NCI-H1417 (cell line): ENCODE measurements at places on chromosomes 13 and 19.
A peak's percentile ranks its signal among the peaks of the same experiment; 100 is the strongest.

DNA sequence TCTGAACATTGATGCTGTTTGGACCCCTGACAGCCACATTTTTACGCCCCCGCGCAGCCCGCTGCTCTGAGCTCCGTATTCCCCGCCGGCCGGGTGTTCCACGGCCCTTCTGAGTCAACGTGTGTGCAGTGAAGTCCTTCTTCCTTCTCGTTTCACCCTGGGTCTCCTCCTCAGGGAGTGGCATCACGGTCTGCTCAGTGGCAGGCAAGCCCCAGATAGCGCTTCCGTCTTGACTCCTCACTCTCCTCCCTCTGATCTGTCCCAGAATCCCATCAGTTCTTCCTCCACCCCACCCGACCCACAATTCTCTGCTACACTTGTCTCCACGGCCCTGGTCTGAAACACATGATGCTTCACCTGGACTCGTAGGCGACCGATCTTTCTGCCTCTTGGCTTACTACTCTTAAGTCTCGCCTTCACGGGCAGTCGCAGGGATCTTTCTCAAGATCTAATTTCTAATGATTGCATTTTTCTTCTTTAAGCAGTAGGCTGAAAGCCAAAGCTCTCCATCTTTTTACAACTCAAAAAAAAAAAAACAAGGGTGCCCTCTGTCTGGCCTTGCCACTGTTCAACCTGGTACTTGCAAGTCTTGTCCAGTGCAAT is 33.9 kb downstream of the CCNE1 start:
- peak; percentile 74 for DNase-seq

DNA sequence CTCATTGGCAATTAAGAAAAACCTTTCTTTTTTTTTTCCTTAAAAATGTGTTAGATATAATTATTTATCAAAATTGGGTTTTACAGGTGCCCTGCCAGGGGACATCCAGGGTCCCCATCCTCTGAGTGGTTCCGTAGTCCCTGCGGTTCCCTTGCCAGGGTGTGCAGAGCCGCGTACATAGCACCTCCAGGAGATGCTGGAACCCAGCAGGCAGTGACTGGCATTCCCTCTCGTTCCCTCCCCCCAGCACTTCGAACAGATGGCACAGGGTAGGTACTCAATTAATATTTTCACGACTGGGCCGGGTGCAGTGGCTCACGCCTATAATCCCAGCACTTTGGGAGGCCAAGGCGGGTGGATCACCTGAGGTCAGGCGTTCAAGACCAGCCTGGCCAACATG is 82.0 kb downstream of the COL4A1 start:
- DNase-seq: no peak

DNA sequence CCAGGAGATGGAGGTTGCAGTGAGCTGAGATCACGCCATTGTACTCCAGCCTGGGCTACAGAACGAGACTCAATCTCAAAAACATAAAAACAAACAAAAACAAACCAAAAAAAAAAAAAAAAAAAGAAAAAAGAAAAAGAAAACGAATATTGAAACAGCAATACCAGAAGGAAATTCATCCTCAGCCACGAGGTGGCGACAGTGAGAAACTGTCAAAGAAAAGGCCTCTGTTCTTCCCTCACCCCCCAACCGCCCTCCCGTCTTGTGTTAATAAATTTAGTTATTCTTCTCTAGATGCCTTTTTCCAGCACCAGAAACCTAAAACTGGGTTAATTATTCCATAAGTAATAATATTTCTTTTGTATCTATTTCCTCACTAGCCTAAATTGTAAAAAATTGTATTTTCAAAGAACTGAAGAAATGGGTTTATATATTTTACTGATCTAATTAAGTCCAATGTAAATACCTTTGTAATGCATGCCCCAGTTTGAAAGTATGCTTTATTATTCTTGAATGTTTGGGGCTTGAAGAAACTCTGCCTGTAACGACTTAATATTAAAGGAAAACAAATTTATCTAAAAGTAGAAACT is 38.6 kb downstream of the LIG4 start:
- no peak for DNase-seq

GRCh38 chr13:105545811-105546210 is 989.7 kb downstream of the EFNB2 start:
- DNase-seq: no peak

DNA sequence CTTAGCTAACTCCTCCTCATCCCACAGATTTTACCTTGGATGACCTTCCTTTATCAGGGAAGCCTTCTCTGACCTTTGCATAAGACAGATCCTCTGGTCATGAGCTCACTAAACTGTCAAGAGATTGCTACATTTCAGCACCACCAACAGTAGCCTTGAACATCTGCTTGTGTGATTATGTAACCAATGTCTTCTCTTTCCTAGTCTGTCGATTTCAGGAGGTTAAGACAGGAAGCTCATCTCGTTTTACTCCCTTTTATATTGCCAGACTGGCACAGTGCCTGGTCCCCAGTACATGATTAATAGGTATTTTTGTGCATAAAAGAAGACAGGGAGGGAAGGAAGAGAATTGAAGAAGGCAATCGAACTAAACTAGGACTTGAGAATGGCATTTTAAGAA is 1697.7 kb downstream of the EFNB2 start:
- DNase-seq: no peak

- DNase-seq: no peak
These were observed 2.5 kb downstream of the IL4I1 start for GRCh38 chr19:49894011-49894664.

DNA sequence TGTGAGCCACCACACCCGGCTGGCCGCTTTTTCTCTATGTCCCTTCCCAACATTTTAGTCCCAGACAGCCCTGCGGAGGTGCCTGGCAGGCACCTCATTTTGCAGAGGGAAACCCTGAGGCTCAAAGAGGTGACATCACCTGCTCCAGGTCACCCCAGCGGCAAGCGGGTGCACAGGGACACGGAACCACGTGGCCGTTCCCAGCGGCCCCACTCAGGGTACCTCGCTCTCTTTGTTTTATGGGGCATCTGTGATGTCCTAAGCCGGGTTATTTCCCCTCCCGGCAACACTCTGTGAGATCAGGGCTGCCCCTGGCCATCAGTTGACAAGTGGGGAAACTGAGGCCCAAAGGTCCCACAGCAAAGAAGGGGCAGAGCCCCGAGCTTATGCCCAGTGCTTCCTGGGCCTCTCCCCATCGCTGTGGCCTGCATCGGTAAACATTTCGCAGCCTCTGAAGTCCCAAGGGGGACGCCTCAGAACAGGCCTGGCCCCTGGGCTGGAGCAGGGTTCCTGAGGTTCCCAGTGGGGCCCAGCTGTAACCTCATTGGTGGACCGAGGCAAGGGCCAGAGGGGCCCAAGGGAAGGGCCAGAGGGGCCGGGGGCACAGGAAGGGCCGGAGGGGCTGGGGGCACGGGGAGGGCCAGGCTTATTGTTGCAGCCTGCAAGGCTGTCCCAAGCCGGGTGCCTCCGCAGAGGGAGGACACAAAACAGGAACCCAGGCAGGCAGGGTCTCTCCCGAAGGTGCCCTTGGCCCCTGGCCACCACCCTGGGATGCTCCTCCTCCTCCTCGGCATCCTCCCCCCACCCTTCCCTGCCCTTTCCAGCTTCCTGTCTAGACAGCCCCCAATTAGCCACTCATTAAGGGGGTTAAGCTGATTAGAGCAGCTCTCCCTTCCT is 39.0 kb downstream of the SMIM24 start:
- DNase-seq: peak; percentile 19

- no peak for DNase-seq
These were observed 14.6 kb upstream of the SERPINE3 start for GRCh38 chr13:51324714-51325420.

DNA sequence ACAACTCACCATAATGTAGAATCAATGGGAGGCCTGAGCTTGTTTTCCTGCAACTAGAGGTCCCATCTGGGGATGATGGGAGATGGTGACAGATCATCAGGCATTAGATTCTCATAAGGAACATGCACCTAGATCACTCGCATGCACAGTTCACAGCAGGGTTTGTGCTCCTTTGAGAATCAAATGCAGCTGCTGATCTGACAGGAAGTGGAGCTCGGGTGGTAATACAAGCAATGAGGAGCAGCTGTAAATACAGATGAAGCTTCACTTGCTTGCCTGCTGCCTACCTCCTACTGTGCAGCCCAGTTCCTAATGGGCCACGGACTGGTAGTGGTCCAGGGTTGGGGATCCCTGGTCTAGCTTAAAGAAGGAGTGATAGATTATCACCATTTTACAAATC is 33.0 kb downstream of the KPNA3 start:
- DNase-seq: no peak

GRCh38 chr13:113121183-113121927 is 1.2 kb upstream of the F10 start:
- DNase-seq: no peak

DNA sequence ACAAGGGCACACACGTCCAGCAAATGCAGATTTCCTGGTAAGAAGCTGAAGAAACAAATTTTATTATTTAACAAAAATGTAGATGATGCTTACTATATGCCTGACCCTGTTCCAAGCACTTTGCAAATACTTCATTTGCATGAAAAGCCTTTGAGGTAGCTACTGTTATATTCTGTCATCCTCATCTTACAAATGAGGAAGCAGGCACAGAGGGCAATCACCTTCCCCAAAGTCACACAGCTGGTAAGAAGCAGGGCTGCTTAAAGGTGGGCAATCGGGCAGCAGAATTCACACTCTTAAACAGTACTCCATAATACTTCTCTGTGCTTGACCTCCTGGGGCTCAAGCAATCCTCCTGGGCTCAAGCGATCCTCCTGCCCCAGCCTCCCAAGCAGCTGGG is 18.3 kb upstream of the PNMA8C start:
- DNase-seq: no peak

DNA sequence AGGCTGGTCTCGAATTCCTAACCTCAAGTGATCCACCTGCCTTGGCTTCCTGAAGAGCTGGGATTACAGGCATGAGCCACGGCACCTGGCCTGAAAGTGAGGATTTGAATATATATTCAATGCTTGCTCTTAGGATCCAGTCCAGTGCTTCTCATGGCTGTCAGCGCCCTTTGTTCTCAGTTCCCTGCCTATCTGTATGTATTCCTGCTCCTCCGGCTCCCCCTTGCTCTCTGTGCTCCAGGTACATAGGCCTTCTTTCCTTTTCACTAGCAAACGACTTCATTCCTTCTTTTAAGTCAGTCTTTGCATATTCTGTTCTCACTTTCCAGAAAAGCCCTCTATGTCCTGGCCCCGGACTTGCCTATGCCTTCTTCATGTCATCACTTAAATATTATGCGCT is 232.8 kb downstream of the DACH1 start:
- DNase-seq: no peak

GRCh38 chr13:73462241-73462640 is 403.4 kb downstream of the KLF5 start:
- no peak for DNase-seq

- DNase-seq: peak; percentile 93
These were observed 1.3 kb downstream of the HMG20B start for GRCh38 chr19:3573858-3574637.

DNA sequence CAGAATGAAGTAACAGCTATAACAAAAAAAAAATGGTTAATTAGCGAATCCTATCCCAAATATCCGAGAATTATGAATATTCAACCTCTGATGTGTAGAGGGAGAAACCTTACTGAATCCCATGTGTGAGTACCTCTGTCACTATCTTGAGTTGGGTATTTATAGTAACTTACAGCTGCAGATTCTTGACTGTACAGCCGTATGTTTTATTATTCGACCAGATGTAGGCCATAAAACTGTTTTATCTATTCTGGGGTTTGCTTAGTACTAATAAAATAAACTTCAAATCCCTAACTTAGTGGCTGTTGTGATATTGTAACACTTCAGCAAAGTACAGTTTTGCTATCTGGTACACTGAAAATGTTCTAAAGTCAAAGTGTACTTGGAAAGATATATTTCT is 120.0 kb downstream of the EFNB2 start:
- no peak for DNase-seq

- no peak for DNase-seq
These were observed 14.9 kb upstream of the IL4I1 start for GRCh38 chr19:49911381-49912145.

GRCh38 chr13:49436890-49437289 is 7.0 kb downstream of the CAB39L start:
- no peak for DNase-seq

DNA sequence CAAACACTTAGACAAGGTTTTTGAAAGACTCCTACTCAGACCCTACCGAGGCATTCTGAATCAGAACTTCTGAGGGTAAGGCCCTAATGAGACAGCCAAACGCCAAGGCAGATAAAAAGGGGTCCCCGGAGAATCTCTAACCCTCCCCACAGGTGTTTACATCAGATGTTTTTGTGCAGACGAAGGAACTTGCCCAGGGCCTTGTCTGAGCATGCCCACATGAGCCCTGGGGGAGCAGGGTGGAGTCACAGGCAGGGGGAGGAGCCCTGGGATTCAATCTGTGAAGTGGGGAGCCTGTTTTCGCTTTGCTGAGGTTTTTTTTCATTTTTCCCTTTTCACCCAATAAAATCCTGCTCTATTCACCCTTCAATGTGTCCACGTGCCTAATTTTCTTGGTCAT is 61.6 kb upstream of the MED4 start:
- no peak for DNase-seq
